ENCODE measurements at places on chromosomes 4 and X. TPM values are rescaled to one million over a fixed set of nuclear protein-coding genes. Genes with fewer than 3 reads are reported as not detected.

Gene ZNF711
- 24.0 TPM for total RNA-seq

DNA sequence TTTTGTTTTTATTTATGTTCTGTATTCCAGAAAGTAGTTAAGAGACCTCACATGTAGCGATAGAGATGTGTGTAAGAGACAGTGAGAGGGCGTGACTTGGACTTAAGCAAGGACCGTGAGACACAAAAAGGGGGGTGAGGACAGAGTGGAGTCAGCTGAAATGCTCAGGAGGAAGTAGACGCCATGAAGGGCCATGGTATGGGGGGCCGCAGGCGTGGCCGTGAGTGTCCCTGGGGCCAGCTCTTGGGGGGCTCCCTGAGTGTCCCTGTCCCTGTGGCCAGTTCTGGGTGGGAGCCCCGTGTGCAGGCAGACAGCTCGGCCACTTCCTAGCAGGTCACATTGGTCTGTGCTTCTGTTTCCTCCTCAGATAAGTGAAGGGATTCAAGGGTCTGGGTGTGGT is 23.0 kb upstream of the MSANTD1 start:
- H3K4me3 ChIP-seq = no peak overlapping the region
- no peaks in the 10 kb centered on the region for H3K4me1 ChIP-seq
- H3K27ac ChIP-seq = no peak overlapping the region
- H3K27me3 ChIP-seq = no peaks in the 10 kb centered on the region

- no peaks in the 10 kb centered on the region for H3K36me3 ChIP-seq
- no peak for DNase-seq
- H3K4me1 ChIP-seq = no peaks in the 10 kb centered on the region
- H3K4me3 ChIP-seq = no peak overlapping the region
These were observed 65.5 kb downstream of the GLRA3 start for GRCh38 chr4:174763454-174764104.

DNA sequence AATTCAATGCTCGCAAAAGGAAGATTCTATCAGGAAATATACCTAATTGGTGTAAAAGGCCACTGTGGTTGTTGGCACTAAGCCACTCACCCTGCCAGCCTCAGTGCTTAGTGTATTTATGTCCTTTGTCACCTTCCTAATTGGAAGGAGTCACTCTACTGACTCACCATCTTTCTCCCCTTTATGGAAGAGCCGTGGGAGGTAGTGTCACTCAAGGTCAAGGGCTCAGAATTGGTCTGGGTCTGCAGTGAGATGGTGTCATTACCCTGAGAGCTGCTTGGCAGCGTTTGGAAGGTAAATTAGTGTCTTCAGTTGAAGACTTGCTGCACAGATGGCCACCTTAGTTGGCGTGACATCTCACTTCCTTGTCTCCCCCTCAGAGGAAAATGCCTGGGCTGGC is 41.7 kb upstream of the CDKN2AIP start:
- no peaks in the 10 kb centered on the region for H3K27me3 ChIP-seq
- no peak overlapping the region for H3K27ac ChIP-seq
- no peak for DNase-seq
- no peak overlapping the region for H3K4me3 ChIP-seq

Gene SLC39A8
- 11.1 TPM for total RNA-seq

DNA sequence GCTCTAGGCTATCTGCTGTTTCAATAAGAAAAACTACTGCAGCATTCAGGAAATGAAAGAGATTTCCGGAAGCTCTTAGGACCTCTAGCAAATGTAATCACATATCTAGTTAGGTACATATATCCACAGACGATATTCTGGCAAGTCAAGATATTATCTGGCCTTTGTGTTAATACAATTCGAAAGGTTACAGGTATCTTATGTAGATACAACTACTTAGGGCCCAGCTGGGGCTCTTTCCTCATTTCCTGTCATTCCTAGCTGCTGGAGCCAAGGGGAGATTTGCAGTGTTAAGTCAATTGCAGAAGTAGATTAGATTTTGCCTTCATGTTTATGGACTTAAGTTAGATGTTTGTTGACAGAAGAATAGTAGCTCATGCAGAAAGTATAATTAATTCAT is 299.5 kb downstream of the ARHGAP24 start:
- H3K4me1 ChIP-seq = no peaks in the 10 kb centered on the region
- no peak overlapping the region for H3K4me3 ChIP-seq

Gene TMEM31
- 2.0 TPM for total RNA-seq

Gene CLIC2
- 2.2 TPM for total RNA-seq

Gene TBC1D1
- 113 TPM for total RNA-seq

DNA sequence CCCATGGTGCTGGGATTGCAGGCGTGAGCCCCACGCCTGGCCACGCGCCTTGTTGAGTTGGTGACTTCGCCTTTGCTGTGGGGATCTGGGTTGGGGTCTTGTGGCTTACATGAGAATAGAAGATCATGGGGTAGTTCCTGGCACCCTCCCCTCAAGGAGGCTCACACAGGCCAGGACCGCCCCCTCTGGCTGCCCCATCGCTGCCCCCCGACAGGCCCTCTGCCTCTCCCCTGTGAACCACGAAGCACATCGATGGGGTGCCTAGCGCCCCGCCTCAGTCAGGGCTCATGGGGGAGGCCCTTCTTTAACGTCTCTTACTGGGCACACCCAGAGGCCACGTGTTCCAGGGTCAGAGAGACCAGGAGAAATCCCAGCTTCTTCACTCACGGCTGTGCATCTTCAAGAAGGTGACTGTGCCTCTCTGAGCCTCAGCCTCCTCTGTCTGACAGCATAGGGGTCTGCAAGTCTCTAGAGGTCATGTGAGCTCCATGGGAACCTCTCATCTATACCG is 23.6 kb upstream of the SPON2 start:
- no peaks in the 10 kb centered on the region for H3K27me3 ChIP-seq
- H3K27ac ChIP-seq = no peak overlapping the region
- DNase-seq = no peak
- H3K4me3 ChIP-seq = no peak overlapping the region

DNA sequence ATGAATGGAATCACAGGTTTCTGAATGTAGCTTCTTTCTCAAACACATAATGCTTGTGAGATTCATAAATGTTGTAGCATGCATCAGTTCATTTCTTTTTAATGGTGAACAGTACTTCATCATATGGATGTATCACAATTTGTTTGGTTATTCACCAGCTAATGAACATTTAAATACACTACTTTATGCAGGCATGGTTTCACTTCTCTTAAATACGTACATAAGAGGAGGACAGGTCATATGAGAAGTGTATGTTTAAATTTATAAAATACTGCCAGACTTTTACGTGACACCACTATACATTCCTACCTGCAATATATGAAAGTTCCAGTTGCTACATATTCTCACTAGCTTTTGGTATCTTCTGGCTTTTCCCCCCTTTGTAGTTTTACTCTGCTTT is 65.4 kb downstream of the ANKRD17 start:
- H3K4me3 ChIP-seq = no peak overlapping the region
- H3K27ac ChIP-seq = no peak overlapping the region
- H3K4me1 ChIP-seq = no peaks in the 10 kb centered on the region
- no peak for DNase-seq
- H3K36me3 ChIP-seq = peaks cover 8% of the 10 kb centered on the region
- H3K27me3 ChIP-seq = no peaks in the 10 kb centered on the region

- H3K36me3 ChIP-seq = no peaks in the 10 kb centered on the region
- H3K27ac ChIP-seq = peak overlapping the region; percentile 58
- H3K27me3 ChIP-seq = no peaks in the 10 kb centered on the region
- peaks cover 55% of the 10 kb centered on the region for H3K4me1 ChIP-seq
- H3K4me3 ChIP-seq = peak overlapping the region; percentile 34
These were observed 33.4 kb downstream of the PJA1 start for GRCh38 chrX:69131886-69132285.

Gene FAM9A
- total RNA-seq = not detected

DNA sequence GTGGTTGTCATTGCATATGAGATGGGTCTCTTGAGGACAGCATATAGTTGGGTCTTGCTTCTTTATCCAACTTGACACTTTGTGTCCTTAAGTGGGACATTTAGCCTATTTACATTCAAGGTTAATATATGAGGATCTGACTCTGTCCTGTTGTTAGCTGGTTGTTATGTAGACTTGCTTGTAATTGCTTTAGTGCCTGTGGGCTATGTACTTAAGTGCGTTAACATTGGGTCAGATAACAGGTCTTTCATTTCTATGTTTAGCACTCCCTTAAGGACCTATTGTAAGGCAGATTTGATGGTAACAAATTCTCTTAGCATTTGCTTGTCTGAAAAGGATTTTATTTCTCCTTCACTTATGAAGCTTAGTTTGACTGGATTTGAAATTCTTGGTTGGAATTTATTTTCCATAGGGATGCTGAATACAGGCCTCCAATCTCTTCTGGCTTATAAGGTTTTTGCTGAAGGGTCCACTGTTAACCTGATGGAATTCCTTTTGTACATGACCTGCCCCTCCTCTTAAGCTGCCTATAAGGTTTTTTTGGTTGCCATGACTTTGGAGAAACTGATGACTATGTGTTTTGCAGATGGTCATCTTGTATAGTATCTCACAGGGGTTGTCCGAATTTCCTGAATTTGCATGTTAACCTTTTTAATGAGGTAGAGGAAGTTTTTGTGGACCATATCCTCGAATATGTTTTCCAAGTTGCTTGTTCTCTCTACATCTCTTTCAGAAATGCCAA is 162.0 kb downstream of the NKX6-1 start:
- no peak overlapping the region for H3K27ac ChIP-seq
- no peak for DNase-seq
- peaks cover 5% of the 10 kb centered on the region for H3K27me3 ChIP-seq
- peaks cover 8% of the 10 kb centered on the region for H3K36me3 ChIP-seq
- no peak overlapping the region for H3K4me3 ChIP-seq
- H3K4me1 ChIP-seq = no peaks in the 10 kb centered on the region

Gene LGI2
- total RNA-seq = 4.6 TPM

DNA sequence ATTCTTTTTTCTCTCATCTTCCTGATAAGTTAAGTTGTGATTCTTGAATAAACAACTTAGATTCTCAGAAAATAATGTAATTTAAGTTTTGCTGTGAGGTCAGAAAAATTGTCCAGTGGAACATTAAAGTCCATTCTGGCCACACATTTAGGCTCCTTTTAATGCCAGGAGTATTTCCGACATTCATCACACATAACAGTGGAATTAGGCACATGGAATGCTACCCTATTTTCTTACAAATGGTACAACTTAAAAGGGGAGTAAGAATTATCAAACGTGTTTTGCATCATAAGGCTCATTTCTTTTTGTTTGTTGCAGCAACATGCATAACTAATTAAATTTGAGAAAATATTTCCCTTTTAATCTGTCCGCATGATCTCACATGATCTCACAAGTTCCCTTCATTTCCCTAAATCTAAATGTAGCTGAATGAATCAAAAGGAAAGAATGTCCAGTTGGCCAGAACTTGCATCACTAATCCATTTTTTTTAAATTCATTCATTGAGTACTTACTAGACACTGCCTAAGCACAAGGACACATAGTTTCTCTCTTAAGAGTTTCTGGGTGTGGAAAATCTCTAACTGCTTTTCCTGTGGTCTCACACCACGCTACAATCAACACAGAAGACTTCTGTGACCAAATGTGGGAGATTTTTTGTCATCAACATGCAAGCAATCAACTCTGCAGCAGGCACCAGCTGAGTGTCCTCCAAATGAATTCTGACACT is 22.0 kb downstream of the SPARCL1 start:
- H3K4me3 ChIP-seq = no peak overlapping the region
- peaks cover 6% of the 10 kb centered on the region for H3K4me1 ChIP-seq
- H3K36me3 ChIP-seq = peaks cover 11% of the 10 kb centered on the region
- H3K27me3 ChIP-seq = no peaks in the 10 kb centered on the region
- DNase-seq = no peak
- H3K27ac ChIP-seq = no peak overlapping the region

- no peaks in the 10 kb centered on the region for H3K4me1 ChIP-seq
- no peak overlapping the region for H3K4me3 ChIP-seq
- H3K36me3 ChIP-seq = no peaks in the 10 kb centered on the region
- no peaks in the 10 kb centered on the region for H3K27me3 ChIP-seq
- no peak for DNase-seq
These were observed 20.5 kb upstream of the HOPX start for GRCh38 chr4:56701644-56702043.

DNA sequence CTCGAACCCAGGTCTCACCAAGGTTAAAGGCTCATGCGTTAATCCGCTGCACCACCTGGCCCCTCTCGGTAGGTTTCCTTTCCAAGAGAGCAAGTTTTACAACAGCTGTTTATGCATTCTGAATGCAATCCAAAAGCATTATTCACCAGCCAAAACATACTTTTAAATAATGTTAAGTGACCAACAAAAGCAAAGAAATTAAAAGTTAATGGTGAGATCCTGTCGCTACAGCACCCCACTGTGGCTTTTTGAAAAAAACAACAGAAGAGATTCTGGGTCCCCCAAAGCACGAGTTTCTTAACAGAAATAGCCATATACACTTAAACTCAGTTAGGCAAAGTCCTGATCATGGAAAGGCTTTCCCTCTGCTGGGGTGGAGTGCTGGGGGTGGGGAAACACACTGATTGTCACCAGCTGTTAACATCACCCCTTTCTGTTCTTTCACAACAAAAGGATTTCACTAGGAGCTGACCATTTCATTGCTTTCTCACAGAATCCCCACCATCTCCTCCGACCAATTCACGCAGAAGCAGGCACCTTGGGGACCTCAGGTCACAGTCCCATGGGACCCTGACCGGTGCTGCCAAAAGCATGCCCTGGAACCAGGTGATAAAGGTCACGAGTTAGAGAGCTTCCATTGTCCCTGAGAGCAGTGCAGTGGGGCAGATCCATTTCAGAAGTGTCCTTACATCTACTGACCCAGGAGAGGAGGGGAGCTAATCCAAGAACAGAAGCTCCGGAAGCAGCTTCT is 51.2 kb downstream of the ZNF827 start:
- H3K4me3 ChIP-seq = no peak overlapping the region
- no peak for DNase-seq
- H3K4me1 ChIP-seq = peaks cover 54% of the 10 kb centered on the region
- peaks cover 14% of the 10 kb centered on the region for H3K36me3 ChIP-seq

DNA sequence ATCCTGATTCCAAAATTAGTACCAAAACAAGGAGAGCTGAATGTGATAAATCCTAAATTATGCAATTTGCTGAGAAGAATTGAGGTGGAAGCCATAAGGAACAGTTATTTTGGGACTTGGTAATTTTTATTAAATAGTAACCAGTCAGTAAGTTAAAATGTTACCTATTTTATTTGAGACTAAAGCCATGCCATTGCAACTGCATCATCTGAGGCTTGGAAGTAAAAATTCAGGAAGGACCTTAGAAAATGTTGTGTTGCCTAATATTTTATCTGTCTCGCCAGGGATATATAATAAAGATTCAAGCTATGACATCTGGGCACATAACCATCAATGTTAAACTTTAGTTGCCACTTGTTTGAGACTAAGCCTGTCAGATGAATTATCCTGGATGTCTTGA is 341.3 kb upstream of the MAGEB16 start:
- no peak for DNase-seq
- H3K4me3 ChIP-seq = no peak overlapping the region
- H3K4me1 ChIP-seq = no peaks in the 10 kb centered on the region
- H3K36me3 ChIP-seq = no peaks in the 10 kb centered on the region
- no peaks in the 10 kb centered on the region for H3K27me3 ChIP-seq
- no peak overlapping the region for H3K27ac ChIP-seq

- no peaks in the 10 kb centered on the region for H3K27me3 ChIP-seq
- no peaks in the 10 kb centered on the region for H3K4me1 ChIP-seq
- H3K27ac ChIP-seq = no peak overlapping the region
- no peaks in the 10 kb centered on the region for H3K36me3 ChIP-seq
- no peak for DNase-seq
- no peak overlapping the region for H3K4me3 ChIP-seq
These were observed 21.8 kb upstream of the BBS12 start for GRCh38 chr4:122710434-122711308.

Gene SPATA18
- 3.0 TPM for total RNA-seq
